ENCODE measurements at places on chromosomes 12 and 14.

DNA sequence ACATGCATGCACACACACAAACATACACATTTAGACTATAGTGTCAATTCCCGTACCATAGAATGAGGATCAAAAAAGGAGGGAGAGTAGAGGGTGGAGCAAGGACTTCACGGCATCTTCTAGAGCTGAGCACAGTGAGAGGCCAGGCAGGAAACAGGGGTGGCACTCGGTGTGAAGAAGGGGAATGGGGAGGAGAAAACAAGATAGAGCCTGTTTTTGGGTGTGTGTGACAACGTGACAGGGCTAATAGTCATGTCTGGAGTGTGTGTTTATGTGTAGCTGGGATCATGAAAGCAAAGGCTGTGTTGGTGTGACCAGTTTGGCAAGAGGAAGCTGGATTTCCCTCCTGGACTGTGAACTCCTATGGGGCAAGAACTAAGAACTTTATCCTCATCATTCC lies 9.9 kb upstream of the ACVR1B start:
- DNase-seq, result no peak

DNA sequence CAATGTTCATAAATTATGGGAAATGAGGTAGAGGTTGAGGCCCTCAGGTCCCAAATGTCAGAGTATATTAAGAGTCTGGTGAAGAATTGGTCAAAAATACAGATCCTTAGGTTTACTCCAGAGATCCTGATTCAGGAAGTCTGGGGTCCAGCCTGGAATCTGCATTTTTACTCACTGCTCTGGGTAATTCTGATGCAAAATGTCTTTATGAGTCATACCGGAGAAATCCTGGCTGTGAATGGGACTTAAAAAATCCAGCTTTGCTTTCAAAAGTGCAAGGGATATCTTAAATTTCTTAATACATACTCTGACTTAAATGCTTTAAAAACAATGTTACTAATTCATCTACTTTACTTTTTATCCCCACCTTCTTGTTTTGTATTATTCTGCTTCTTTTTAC lies 74.5 kb downstream of the FERMT2 start:
- DNase-seq, result no peak

- DNase-seq, result no peak
These were observed 212.0 kb downstream of the PTPRO start for GRCh38 chr12:15534322-15534721.

- no peak for DNase-seq
These were observed 12.0 kb downstream of the NGDN start for GRCh38 chr14:23481362-23481970.

GRCh38 chr14:33068626-33069025 lies 129.9 kb downstream of the NPAS3 start:
- no peak for DNase-seq

DNA sequence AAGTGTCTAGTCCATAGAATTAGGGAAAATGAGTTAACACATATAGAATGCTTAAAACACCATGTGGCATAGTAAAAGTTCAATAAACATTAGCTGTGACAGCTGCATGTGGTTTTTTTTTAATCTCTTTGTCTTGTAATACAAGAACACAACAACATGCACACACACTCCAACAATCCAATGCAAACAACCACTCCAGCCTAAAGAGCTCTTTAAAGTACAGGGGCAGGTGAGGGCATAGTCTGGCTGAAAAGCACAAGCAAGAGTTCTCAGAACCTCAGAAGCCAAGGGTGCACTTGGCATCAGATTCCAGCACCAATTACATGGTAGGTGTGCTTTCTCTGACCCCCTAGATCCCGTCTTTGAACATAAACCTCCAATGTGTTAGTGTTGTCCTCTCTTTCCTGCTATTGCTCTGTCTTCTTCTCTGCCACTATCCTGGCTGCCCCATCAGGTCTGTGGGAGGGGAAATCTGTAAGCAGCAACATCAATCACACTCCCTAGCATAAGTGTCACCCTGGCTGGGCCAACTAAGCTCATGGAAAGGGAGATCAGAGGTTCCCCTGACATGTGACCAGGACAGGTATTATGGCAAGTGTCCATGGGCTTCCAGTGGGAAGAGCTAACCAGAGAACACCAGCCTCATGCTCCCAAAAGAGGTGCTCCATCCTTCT lies 91.0 kb downstream of the SLC8A3 start:
- DNase-seq, result no peak

DNA sequence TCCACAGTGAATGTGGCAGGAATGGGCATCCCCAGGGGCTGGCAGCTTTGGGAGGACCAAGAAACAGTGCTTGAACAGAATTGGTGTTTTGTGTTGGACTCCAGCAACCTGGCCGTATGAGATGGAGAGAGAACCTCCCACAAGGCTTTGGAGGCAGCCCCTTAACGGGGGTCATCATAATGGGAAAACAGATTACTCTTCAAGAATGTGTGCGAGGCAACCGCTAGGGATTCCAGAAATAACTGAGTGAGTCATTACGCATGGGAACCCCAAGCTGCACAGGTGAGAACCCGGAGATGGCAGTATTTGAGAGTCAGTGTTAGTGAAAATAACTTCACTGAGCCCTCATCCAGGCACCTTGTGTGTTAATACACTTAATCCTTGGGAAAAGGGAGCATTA lies 567.8 kb upstream of the TBX3 start:
- no peak for DNase-seq

DNA sequence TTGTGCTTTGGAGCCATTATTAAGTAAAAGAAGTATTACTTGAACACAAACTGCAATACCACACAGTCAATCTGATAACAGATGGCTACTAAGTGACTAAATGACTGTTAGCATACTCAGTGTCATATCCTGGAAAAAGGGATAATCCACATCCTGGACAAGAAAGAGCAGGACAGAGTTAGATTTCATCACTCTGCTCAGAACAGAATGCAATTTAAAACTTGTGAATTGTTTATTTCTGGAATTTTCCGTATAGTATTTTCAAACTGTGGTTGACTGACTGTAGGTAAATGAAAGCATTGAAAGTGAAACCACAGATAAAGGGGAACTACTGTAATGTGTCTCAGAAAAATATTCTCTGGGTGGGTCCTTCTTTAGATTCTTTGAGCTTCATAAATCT lies 458.8 kb downstream of the TMEM117 start:
- DNase-seq, result no peak

DNA sequence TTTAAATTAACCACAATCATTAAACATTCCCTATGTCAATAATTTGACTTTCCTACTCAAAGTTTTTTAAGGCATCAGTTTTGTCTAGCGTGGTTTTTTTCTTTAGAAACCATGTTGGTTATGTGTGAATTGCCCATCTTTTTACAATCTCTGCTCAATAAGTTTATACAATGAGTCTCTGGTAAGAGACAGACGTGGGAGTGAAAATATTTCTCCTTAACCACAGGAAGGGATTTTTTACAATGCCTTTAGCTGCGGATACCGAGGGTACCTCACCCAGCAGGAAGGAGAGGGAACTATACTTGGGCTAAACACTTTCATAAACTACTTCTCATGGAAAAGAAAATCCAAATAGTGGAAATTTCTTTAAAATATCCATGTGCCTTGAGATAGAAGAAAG lies 191.4 kb upstream of the BCL2L14 start:
- no peak for DNase-seq

DNA sequence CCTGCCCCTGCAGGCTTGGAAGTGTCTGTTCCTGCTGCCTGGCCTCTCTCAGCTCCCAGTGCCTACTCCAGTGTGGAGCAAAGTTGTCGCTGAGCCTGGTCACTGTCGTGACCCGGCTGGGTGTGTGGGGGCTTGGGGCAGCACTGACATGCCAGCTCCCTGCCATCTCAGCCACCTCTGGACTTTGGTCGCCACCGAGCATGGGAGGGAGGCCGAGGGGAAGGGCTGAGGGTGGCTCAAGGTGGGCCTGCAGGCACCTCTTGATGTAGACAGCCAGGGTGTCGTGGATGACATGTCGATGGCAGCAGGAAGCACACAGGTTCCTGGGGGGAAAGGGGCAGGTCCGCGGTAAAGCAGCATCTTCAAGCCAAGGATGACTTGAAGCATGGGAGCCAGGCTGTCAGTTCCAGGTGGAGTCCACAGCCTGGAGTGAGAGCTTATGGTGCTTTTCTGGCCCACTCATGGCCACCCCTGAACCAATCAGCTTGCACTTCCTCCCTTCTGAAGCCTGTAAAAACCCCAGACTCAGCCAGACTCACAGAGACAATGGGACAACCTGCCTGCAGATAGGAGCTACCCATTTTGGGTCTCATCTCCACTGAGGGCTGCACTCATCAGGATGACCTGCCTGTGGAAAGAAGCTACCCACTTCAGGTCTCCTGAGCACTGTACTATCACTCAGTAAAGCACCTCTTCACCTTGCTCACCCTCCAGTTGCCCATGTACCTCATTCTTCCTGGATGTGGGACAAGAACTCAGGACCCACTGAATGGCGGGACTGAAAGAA lies 210.1 kb downstream of the MON2 start:
- DNase-seq, result no peak
